ENCODE measurements at places on chromosomes 6 and 20.

- DNase-seq = no peak
Observed at GRCh38 chr6:157677235-157677634, 145.8 kb upstream of the SNX9 start.

GRCh38 chr20:48827855-48828733 is at the start of gene PREX1:
Gene PREX1 (minus strand): TSS chr20:48827999. CDS start chr20:48827860, 139 bp downstream.
- peak; percentile 70 for DNase-seq

DNA sequence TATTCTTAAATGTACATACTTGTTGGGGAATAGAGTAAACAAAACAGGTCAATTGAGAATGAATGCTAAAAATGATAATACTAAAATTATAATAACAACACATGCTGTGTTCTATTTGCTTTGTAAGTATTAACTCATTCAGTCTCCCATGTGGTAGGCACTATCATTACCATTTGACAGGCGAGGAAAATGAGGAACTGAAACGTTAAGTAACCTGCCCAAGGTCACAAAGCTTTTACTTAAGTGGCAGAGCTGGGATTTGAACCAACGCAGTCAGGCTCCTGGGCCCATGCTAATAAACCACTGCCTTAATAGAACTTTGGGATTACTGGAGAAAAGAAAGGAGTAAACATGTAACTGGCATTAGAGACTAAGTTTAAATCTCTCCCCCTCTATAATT is 3.8 kb downstream of the NSFL1C start:
- no peak for DNase-seq

DNA sequence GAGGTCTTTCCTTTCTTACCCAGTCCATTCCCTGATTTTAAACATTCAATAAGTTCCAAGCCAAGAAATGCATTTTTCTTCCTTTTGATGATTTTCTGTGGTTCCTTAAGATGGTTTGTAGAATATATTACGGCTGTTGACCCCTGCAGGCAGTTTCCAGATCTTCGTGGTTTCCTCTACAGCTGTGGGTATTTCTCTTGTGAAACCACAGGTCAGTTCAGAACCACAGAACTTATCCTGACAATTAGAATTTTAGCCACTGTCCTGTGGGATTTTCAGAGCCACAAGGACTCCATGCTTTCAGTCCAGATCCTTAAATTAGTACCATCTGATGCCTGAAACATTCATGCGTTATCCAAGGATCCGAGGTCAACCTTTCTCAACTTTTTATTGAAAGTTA is 29.7 kb upstream of the EXOC2 start:
- DNase-seq = no peak
